ENCODE measurements at places on chromosomes 16 and 17. TPM values are rescaled to one million over a fixed set of nuclear protein-coding genes. Genes with fewer than 3 reads are reported as not detected.

Gene CNTNAP4
- 0.76 TPM for total RNA-seq

Gene GLIS2
- total RNA-seq = 39.4 TPM

Gene SHCBP1
- total RNA-seq = 1.9 TPM

Gene GPR142
- total RNA-seq = 1.1 TPM

Gene ERN2
- not detected for total RNA-seq

Gene TAT
- total RNA-seq = 0.13 TPM

Gene KCNH4
- total RNA-seq = 0.36 TPM

Gene KRTAP4-1
- not detected for total RNA-seq

Gene MT1G
- 2.5 TPM for total RNA-seq

Gene CCDC47
- 74.0 TPM for total RNA-seq

Gene EPX
- total RNA-seq = not detected

Gene KRT14
- 82.1 TPM for total RNA-seq

Gene CACNG5
- total RNA-seq = not detected

Gene TNFAIP1
- total RNA-seq = 75.0 TPM

Gene DHX58
- 24.8 TPM for total RNA-seq

Gene ZNF629
- total RNA-seq = 14.0 TPM

Gene TPPP3
- total RNA-seq = 12.5 TPM

Gene SLC5A11
- total RNA-seq = not detected

Gene SCGB1C2
- not detected for total RNA-seq

Gene CCDC102A
- 14.3 TPM for total RNA-seq

Gene GINS2
- total RNA-seq = 1.3 TPM

Gene WNT9B
- not detected for total RNA-seq

Gene SLC16A6
- total RNA-seq = 1.1 TPM

Gene SLC16A11
- 0.89 TPM for total RNA-seq

Gene SEPTIN12
- not detected for total RNA-seq

Gene OR2C1
- 0.40 TPM for total RNA-seq

Gene KRT12
- not detected for total RNA-seq

Gene B4GALNT2
- 0.13 TPM for total RNA-seq

Gene HEXD
- total RNA-seq = 43.2 TPM

Gene CDR2L
- 11.5 TPM for total RNA-seq

Gene LRRC37A
- 4.3 TPM for total RNA-seq

Gene KRTAP4-9
- not detected for total RNA-seq

Gene ENPP7
- total RNA-seq = not detected

Gene RNU2-1
- 9,260 TPM for total RNA-seq

Gene MPV17L
- 7.9 TPM for total RNA-seq

Gene CA4
- total RNA-seq = 13.6 TPM

Gene COL1A1
- 262 TPM for total RNA-seq

Data from sciatic nerve (tissue), 2 donors.